ENCODE measurements at places on chromosomes 1 and 21.

DNA sequence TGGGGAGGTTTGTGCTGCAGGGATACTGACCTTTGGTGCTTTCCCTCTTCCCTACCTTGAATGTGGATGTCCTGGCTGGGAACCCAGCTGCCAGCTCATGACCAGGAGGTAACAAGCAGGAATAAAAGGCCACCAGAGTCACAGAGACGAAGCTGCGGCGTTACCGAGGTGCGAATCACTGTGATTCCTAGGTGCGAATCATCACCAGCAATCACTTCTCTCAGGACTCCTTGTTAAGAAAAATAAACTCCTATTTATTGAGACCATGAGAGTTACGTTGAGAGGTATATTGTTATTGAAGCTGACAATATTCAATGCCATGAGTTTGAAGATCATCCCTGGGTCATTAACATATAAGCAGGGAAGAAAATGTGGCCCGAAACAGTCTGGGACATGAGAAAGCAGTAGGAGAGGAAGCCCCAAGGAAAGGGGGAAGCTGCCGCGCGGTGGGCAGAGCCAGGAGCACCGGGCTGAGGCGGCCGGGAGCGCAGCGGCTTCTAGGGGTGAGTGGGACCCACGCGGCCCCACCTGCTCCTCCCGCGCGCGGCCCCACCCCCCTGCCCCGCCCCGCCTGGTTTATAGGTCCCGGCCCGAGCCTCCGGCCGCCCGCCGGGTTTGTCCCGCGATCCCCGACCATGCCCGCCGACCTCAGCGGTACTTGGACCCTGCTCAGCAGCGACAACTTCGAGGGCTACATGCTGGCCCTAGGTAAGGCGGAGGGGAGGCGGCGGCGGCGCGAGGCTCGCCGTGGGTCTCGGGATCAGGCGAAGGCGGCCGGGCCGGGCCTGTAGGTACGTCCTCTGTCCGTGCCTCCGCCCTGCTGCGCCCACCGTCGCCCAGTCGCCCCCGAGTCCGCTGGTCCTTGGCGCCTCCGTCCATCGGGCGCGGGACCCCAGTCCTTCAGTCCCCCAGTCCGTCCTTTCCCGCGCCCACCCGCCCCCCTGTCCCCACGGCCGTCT is at the start of gene RBP7:
Gene RBP7 (plus strand): TSS at position 605 of the 959 bp plus-strand sequence. CDS start 31 bp downstream, at position 636.
- no peak for DNase-seq

DNA sequence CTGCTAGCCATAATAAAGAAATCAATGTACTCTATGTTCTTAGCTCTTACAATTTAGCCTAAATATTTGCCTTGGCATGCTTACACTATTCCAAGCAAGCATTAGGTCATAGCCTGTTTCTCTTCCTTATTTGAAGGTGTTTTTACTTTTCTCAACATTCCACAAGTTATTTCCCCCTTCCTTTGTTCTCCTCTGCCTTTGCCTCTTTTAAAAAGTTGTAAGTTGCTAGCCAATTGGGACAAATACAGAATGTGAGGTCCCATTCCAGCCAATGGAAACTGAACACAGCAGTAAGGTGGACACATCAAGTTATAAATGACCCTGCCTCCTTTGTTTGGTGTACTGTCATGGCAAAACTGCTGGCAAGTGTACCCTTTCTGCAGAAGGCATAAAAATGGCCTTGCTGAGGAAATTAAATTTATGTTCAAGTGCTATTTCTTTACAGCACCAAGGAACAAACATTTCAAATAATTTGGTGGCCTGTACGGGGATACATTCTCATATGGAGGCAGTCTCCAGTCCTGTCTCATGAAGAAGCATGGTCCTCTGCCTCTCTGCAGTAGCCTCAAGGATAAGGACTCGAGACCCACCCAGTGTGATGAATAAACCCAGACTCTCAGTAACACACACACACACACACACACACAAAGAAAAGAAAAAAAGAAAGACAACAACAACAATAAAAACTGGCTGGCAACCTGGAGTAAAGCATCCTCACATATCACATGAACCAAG is 28.8 kb upstream of the FMO1 start:
- DNase-seq: peak; percentile 63

DNA sequence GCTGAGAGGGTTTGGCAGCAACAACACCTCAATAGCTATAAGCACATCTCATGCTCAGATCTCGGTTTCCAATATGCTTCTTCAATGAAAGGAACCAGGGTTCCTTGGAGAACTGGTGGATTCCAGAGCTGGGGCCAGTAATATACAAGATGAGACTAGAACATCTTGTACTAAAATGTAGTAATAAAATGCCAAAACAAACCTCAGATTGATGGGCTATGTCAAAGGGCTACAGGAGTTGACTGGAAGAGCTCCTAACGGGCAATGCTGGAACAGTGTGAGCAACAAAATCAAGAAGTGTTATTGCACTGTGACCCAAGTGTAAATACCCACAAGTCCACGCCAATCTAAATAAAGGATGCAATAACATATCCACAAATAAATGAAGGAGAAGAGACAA is 26.1 kb upstream of the SLC19A1 start:
- no peak for DNase-seq

DNA sequence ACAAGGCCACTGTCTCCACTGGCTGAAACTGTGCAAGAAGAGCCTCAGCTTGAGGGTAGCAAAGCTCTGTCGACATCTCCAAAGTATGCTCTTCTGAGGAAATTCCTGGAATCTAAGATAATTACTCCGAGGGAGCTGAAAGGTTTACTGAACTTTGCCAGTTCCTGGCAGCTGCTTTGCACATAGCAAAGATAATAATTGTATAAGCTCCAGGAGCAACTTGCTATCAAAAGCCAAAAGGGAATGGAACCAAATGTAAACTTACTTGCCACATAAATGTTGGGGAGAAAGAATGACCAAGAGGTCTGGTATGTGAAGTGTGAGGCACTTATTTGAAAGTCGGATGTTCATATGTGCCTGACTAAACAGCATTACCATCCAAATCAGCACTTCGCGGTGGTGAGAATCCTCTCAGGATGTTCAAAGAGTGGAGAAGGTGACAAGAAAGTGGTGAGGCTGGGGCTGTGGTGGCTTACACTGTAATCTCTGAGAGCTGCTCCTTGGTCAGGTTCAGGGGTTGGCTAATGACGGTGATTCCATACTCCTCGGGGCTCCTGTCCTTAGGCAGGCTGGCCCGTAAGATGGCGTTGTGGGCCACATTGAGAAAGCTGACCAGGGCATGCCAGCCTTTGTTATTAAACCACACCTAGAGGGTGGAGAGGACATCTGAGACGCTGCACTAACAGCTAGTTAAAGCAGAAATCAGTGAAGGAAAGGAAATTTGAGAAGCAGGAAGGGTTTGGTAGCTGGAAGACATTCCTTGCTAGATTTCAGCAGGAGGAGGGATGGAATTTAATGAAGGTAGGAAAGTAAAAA is 100.0 kb downstream of the ABCA4 start:
- peak; percentile 94 for DNase-seq

DNA sequence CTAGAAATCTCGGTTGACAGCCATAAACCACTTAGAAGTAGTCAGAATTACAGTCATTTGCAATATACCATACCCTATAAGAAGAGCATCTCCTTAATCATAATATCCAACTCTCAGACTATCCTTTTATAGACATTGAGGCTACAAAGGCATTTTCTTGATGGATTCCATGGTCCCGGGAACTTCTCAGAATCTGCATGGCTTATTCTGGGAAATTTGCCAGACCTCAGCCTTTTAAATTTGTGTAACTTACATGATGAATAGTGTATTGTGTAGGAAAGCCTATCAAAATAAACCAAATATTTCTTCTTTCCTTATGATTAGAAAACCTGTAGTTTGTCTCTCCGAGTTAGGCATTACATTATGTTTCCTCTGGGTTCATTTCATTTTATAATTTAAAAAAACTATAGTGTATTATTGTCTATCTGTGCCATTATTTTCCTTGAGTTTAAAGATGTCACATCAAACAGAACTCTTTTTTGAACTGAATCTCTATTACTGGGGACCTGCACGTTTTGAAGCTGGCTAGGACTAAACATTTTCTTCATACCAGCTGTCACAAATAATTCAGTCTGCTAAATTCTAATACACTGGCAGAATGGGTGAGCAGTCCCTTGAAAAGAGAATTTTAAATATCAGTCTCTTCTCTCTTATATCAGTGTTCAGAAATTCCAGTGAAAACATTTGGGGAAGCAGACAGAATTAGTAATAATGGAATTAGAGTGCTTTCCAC is 102.9 kb downstream of the GABPA start:
- peak; percentile 83 for DNase-seq
